ENCODE measurements at places on chromosomes 13 and 19.

DNA sequence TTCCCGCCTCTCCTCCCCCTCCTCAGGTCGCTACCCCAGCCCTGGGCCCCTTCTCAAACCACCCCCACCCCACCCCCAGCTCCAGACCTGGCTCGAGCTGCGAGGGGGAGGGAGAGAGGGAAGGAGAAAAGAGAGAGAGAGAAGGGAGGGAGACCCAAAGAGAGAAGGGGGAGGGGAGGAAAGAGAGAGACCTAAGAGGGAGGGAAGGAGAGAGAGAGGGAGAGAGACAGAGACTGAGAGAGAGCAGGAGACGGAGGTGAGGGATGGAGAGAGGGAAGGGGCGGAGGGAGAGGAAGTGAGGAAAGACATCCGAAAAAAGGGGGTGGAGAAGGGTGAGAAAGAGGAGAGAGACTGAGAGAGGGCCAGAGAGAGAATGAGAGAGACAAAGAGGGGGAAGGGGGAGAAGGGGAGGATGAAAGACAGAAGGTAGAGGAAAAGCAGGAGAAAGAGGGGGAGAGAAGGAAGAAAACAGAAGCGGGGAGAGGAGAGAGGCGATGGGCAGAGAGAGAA is 2.0 kb upstream of the SPACA6 start:
- peak; percentile 86 for DNase-seq

DNA sequence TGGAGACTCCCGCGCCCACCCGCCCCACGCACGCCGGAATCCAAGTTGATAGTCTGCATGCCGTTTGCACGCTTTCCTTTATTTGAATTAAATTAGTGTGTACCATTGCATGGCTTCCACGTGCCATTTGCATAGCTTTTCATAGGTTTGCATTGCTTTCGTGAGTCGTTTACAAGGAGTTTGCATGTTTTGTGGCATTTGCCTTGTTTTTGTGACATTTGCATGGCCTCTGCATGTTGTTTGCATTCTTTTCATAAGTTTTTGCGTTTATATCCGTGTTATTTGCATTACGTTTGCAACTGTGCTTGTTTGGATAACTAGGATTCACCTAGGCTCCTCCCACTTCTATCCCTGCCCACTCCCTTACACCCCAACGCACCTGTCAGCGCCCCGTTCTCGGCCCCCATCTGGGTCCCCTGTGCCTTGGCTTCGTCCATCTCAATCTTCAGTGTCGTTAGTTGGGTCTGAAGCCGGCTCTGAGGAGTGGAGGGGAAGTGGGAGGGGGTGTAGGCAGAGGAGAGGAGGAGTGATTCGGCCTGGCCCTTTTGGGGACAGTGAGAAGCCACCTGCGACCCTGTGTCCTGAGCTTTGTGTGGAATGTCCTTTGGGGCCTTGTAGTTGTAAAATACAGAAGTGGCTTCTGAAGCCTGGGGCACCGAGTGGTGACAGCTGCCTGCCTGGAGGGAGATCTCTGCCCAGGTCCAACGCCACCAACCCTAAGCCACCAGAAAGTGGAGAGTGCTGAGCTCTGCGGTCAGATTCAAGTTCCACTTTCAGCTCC is 2.4 kb downstream of the CCDC194 start:
- DNase-seq, result no peak

- DNase-seq, result no peak
Measured at GRCh38 chr13:71596116-71596515, 270.9 kb downstream of the DACH1 start.

GRCh38 chr13:113981194-113981605 is 7.3 kb upstream of the C13orf46 start:
- DNase-seq, result no peak

DNA sequence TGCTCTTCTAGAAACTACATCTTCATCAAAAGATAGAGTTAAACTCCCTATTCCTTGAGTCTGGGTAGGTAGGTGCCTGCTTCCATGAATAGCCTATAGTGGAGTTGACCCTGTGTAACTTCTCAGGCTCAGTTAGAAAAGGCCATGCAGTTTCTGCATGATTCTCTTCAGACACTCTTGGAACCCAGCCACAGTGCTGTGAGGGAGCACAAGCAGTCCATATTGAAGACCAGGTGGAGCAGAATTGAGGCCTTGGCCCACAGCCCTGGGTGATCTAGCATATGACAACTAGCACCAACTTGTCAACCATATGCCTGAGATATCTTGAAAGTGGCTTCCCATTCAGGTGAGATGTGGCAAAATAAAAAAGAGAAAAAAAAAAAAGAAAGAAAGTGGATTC is 10.3 kb upstream of the PAN3 start:
- no peak for DNase-seq

DNA sequence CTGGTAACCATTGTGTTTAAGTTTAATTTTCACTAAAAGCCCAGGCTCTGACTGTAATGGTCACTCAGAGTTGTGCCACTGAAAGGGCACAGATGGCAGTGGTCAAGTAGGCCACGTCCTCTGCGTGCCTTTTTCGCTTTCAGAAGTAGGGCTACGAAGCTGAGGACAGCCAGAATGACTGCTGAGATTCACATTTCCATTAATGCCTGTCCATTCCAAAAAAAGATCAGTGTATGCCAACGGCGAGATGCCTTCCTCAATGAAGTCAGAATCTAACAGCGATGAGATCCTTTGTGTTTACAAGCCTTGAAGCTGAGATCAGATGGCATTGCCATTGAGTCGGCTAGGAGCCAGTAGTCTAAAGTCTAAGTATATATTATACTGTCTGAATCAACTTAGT is 311.3 kb downstream of the FGF14 start:
- peak; percentile 14 for DNase-seq

DNA sequence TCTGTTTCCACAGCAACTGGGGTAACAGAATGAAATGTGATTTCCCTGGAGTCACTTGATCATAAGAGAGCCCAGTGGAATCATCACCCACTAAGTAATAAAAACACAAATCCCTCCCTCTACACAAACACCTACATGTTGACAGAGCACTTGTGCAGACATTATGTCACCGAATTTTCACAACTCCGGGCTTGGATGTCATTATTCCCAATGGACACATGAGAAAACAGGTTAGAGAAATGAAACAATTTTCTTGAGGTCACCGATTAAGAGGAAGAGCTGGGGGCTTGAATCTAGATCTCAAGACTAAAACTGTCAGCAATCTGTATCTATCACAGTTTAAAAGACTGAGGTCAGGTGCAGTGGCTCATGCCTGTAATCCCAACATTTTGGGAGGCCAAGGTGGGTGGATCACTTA is 3.1 kb downstream of the XRCC1 start:
- no peak for DNase-seq

DNA sequence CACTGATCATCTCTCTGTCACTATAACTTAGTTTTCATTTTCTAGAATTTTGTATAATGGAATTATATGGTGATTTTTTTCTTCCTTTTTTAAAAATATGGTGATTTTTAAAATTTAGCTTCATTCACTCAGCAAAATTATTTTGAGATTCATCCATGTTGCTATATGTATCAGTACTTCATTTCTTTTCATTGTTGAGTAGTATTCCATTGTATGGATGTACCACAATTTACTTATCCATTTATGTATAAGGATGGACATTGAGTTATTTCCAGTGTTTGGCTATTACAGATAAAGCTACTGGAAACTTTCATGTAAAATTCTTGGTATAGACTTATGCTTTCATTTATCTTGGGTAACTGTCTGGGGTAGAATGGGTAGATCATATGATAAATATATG is 12.8 kb downstream of the ZNF546 start:
- no peak for DNase-seq

GRCh38 chr19:32220951-32221350 is 124.5 kb upstream of the ZNF507 start:
- no peak for DNase-seq

DNA sequence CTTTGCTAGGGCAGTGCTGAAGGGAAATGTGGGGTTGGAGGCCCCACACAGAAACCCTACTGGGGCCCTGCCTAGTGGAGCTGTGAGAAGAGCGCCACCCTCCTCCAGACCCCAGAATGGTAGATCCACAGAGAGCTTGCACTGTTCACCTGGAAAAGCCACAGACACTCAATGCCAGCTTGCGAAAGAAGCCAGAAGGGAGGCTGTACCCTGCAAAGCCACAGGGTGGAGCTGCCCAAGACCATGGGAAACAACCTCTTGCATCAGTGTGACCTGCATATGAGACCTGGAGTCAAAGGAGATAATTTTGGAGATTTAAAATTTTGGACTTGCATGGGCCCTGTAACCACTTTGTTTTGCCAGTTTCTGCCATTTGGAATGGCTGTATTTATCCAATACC is 615.4 kb upstream of the MIR17HG start:
- no peak for DNase-seq

GRCh38 chr13:65789815-65790214 is 1440.3 kb downstream of the PCDH9 start:
- DNase-seq, result no peak

DNA sequence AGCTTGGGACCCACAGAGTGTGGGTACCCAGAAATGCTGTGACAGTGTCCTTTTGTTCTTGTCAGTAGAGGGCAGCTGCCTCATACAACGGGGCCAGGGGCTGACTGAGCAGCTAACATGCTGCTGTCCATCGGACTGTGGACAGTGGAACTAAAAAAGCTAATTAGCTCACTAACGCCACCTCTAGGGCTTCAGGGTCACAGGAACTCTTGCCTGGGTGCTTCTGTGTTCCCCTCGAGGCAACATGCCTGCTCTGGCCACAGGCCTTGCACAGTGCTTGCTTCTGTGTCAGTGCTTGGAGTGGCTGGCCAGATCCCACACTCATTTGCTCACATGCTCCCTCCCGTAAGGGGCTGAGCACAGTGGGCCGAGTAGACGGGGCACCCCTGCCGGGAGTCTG is 377.0 kb downstream of the OLFM4 start:
- no peak for DNase-seq

DNA sequence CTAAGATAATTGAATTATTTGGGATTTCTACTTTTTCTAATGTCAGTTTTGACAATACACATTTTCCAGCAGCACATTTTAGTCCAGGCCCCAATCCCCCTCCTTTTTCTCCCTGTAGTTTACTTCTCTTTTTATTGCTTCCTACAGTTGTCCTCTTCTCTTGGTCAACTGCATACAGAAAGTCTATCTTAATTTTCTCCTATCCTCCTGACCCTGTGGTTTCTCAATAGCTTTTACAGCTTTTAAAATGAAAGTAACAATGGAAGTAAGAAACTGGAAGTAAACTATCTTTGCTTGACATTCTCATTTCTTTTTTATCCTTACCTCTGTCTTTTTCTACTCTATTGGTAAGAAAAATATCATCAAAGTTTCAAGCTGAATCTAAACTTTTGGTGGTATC is 106.5 kb upstream of the OXGR1 start:
- no peak for DNase-seq

DNA sequence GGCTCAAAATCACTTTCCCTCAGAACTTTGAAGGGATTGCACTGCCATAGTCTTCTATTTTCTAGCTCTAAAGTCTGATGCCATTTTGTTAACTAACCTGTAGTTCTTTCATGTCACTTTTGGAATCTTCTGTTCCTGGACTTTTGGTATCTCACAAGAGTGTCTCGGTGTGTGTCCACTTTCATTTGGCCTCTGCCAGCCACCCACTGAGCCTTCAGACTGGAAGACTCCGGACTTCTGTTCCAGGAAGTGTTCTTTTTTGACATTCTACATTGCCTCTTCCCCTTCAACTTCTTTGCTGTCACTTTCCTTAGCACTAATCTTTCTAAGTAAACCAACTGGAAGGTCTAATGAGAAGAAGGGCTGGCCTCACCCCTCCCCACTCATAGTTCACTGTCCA is 25.0 kb upstream of the LAMP1 start:
- DNase-seq, result no peak

DNA sequence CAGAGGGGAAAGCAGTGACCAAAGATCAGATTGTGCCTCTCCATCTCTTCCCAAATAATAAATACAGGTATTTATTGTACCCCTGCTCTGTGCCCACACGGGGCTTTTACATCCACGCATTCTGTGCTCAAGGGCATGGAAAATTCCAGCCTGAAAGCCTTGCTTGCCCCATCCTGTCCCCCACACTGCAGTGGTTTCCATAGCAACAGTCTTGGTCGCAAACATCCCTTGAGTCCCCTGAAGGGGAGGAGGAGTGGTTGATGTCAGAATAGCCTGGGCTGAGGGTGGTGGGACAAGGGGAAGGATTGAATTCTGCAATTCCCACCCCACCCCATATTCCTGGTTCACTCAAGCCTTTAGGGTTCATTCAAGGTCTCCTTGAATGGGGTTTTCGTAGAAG is 41.0 kb upstream of the USP29 start:
- DNase-seq, result no peak

DNA sequence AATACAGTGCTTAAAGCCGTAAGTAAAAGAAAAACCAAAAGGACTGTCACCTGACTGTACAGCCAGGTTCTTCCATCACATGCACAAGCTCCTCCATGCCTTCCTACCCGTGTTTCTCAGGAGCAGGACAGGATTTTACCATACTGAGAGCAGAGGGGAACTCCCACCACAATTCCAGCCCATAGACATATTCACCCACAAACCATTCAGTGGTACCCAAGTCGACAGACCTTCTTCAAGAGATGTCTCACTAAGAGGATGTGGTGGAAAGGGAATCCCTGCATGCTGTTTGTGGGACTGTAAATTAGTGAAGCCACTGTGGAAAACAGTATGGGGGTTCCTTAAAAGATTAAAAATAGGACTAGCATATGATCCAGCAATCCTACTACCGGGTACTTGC is 66.9 kb upstream of the DOCK9 start:
- no peak for DNase-seq

DNA sequence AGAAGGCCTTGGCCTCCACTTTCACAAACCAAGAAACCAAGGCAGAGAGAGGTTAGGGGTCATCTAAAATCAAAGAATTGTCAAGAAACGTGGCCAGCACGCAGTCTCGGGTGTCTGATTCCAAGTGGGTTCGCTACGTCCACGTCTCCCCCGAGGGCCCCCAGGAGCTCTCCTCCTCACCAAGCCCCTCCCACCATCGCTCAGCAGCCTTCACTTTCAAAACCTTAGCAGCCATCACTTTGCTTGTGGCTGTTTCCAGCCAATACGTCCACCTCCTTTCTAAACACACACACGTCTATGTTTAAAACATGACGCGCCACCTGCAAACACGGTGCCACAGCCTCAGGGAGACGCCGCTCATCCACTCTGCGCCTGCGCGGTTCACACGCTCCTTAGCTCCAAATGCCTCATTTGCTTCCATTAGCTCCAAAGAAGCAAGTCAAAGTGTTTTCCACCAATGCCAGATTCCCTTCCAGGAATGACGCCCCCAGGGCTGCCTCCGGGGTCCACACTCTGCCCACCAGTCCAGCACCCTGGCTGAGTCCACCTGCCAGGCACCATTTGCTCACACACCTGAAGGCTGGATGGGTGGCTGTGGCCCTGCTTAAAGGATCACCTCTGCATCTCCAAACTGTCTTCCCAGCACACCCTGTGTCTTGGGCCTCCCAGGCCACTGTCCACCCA is 5.5 kb downstream of the RASA3 start:
- no peak for DNase-seq

- no peak for DNase-seq
Measured at GRCh38 chr13:103607995-103608394, 541.8 kb upstream of the SLC10A2 start.

- DNase-seq, result no peak
Measured at GRCh38 chr19:48724796-48725753, 5.5 kb upstream of the MAMSTR start.

GRCh38 chr13:76707360-76707759 is 178.8 kb downstream of the KCTD12 start:
- DNase-seq, result no peak

All from spinal cord (tissue), 10 donors.